ENCODE measurements at places on chromosomes 11 and 22.
A peak's percentile ranks its signal among the peaks of the same experiment; 100 is the strongest.

- peak; percentile 19 for DNase-seq
Observed at GRCh38 chr11:77147668-77148321, 19.7 kb downstream of the MYO7A start.

DNA sequence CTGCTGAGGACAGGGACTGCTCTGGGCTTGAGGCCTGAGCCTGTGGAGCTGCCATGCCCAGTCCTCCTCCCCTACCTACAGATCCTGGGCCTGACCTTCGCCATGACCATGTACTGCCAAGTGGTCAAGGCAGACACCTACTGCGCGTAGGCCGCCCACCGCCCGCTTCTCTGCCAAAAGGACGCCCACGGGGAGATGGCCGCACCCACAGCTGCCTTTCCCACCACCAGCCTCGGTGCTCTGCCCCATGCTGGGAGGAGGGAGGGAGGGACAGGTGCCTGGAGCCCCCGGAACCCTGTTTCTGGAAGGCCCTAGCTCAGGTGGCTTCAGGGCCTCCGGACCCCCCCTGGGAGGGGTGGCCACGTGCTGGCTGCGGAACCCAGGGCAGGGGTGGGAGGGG lies 23.8 kb downstream of the TSPAN4 start:
- no peak for DNase-seq

- DNase-seq: no peak
Observed at GRCh38 chr22:41334215-41334614, 32.9 kb downstream of the ZC3H7B start.

DNA sequence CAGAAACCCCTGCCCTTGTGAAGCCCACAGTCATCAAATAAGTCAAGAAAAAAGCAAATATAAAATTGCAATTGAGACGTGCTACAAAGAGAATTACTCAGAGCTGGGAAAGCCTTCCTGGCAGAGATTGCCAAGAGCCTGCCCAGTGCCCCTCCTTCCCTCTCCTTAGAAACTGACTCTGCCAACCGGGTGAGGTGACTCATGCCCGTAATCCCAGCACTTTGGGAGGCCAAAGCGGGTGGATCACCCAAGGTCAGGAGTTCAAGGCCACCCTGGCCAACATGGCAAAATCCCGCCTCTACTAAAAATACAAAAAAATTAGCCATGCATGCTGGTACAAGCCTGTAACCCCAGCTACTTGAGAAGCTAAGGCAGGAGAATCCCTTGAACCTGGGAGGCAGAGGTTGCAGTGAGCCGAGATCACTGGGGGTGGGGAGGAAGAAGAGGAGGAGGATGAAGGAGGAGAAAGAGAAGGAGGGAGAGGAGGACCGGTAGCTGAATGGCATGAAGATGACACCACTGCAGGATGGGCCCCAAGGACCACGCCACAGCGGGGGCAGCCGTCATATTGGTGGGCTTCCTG lies 76.1 kb upstream of the RTL6 start:
- no peak for DNase-seq

DNA sequence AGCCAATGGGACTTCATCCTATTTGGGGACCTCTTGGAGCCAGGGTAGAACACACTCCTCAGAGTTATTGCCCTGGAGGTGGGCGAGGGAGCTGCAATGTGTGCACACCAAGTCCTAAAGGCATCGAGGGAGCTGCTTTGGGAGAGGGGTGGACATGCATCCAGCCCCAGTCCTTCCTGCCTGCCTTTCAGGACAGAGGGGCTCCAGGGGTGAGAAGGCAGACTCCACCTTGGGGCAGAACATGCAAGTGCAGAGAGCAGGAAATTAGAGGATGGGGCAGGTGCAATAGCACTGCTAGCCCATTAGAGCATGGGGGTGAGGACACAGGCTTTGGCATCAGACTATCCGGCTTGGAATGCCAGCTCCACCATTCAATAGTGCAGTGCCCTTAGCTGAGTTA lies 288.5 kb downstream of the OPCML start:
- DNase-seq: no peak

DNA sequence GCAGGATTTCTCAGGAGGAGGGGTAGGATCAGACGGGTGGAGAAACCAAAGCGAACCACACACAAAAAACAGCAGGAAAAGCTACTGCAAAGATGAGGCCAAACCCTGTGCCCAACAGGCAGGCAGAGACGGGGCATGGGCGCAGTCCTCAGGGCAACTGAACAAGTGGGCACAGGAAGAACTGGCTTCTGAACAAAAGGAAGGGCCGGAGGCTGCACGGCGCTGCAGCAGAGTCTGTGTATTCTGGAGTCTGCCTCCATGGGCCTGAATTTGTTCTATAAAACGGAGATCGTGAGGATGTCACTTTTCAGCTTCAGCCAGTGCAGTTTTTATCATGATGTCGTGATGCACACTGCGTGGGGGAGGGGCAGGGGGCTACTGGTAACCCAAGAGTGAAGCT lies 1026.0 kb downstream of the TBC1D22A start:
- no peak for DNase-seq

- DNase-seq: peak; percentile 8
Observed at GRCh38 chr22:23862103-23862502, 4.4 kb downstream of the SLC2A11 start.
